ENCODE measurements at places on chromosomes 5 and 9. TPM values are rescaled to one million over a fixed set of nuclear protein-coding genes. Genes with fewer than 3 reads are reported as not detected.

Gene PCDHGB6
- total RNA-seq, result 1.5 TPM

Gene GLDC
- total RNA-seq, result 3.4 TPM

Gene PCDHA1
- not detected for total RNA-seq

Gene IQGAP2
- total RNA-seq, result 3.2 TPM

Gene BAAT
- total RNA-seq, result not detected

Gene ELAVL2
- 0.25 TPM for total RNA-seq

Gene CHSY3
- 3.0 TPM for total RNA-seq

Gene QRFP
- not detected for total RNA-seq

Gene DNM1
- total RNA-seq, result 0.13 TPM

Gene SIT1
- total RNA-seq, result not detected

Gene BDP1
- total RNA-seq, result 16.0 TPM

Gene ELOVL7
- total RNA-seq, result 0.51 TPM

Gene RGMB
- 12.3 TPM for total RNA-seq

Gene GZMA
- total RNA-seq, result 0.13 TPM

Gene ADAMTS16
- total RNA-seq, result not detected

Gene GRM6
- total RNA-seq, result not detected

Gene PLAC8L1
- total RNA-seq, result not detected

Gene COL23A1
- 0.13 TPM for total RNA-seq

Gene CTXN3
- total RNA-seq, result not detected

Gene HMGCS1
- total RNA-seq, result 73.2 TPM

Gene IFNA13
- not detected for total RNA-seq

Measured in dermis microvascular lymphatic vessel endothelial cell (primary cell).